ENCODE measurements at places on chromosomes 4 and X.

DNA sequence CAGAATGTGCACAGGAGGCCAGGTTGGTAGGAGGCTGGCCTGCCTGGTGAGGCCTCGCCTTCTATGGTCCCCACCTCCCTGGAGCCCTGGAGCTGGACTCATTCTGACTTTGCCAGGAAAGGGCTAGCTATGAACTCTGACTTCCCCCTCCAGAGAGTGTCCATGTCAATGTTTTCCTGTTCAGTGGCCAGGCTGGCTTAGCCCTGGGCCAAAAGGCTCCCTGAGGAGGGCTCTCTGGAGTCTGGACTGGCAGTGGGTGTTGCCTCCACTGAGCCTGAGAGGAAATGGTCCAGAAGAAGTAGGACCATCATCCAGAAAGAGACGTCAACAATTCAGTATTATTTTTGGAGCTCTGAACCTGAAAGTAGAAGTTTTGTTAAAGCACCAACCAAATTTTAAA is 178.7 kb downstream of the CHIC2 start:
- DNase-seq = no peak

DNA sequence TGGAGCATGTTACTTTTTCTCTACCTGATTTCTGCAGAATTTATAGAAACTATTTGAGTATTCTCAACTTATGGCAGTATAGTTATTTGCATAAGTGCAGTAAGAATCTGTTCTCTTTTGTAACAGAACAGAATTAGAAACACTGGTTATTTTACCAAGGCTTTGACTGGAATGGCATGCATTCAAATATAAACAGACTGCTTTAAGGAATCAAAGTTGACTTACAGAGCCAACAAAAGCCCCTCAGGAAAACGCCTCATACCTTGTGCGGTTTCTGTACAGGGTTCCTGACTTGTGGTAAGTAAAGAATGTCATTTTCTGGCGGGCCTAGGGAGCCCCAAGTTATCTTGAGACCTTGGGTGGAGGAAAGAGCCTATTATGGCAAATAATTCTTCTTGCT is 97.1 kb downstream of the GPR143 start:
- no peak for DNase-seq

GRCh38 chr4:7725951-7726350 is 213.7 kb downstream of the AFAP1 start:
- DNase-seq = no peak

GRCh38 chr4:187480146-187481145 is 515.1 kb upstream of the ZFP42 start:
- no peak for DNase-seq

GRCh38 chr4:184450045-184450444 is 24.3 kb downstream of the IRF2 start:
- DNase-seq = no peak

DNA sequence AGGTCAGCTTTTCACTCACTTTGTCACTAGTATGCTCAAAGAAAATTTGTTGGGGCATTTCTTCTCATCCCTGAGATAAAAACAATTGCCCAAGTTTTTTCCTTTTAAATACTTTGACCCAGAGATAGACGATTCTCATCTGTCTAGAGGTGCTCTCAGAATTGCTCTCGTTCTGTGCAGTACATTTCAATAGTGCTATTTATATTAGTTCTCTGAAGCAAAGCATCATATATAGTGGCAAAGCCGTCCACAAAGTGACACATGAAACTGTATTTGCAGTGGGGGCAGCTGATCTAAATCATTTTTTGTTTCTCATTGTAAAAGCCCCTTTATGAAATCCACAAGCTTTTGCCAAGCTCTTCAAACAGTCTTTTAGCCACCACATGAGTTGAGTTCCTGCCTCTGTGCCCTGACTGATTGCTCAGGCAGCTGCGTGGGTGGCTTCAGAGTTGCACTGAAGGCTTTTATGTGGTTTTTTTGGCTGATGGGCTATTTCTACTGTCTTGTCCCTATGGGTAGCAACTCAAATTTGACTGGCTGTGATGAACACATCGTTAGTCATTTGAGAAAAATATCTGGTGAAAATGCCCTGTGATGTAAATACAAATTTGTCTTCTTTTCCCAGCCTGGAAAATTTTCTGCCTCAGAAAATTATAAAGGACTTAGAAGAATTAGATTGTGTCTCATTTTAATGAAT is 119.1 kb upstream of the OTUD4 start:
- DNase-seq = peak; percentile 73

DNA sequence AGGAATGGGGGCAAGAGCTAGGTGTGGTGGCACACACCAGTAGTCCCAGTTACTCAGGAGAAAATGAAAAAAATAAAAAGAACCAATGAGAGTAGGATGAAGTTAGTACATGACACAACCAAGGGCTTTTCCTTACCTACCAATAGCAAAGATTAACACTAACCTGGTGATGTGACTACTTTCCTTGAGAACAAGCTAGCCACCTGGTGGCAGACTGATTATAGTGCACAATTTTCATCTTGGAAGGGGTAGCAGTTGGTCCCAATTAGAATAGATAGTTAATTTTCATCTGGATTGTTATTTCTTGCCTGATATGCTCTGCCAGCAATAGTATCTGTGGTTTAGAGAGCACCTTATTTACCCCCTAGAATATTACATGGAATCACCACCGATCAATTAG is 1216.8 kb upstream of the PABPC4L start:
- DNase-seq = no peak

GRCh38 chr4:77856152-77856551 is 6.5 kb upstream of the MRPL1 start:
- no peak for DNase-seq

- no peak for DNase-seq
Observed at GRCh38 chr4:7432531-7433375, 2.0 kb downstream of the PSAPL1 start.

- no peak for DNase-seq
Observed at GRCh38 chrX:24150898-24151297, 1.4 kb downstream of the ZFX start.

- no peak for DNase-seq
Observed at GRCh38 chr4:111323496-111323895, 700.6 kb upstream of the PITX2 start.

GRCh38 chrX:39163581-39164126 is 362.4 kb downstream of the MID1IP1 start:
- DNase-seq = no peak

- no peak for DNase-seq
Observed at GRCh38 chrX:136899221-136899620, 18.7 kb upstream of the RBMX start.

- DNase-seq = no peak
Observed at GRCh38 chr4:48478273-48478672, 4.9 kb upstream of the SLC10A4 start.
